Fibroblast of villous mesenchyme (primary cell): ENCODE measurements at places on chromosomes 2 and 18. TPM values are rescaled to one million over a fixed set of nuclear protein-coding genes. Genes with fewer than 3 reads are reported as not detected.
A peak's percentile ranks its signal among the peaks of the same experiment; 100 is the strongest.

GRCh38 chr2:53751728-53752127 is 15.9 kb upstream of the CHAC2 start:
- peak; percentile 3 for DNase-seq

DNA sequence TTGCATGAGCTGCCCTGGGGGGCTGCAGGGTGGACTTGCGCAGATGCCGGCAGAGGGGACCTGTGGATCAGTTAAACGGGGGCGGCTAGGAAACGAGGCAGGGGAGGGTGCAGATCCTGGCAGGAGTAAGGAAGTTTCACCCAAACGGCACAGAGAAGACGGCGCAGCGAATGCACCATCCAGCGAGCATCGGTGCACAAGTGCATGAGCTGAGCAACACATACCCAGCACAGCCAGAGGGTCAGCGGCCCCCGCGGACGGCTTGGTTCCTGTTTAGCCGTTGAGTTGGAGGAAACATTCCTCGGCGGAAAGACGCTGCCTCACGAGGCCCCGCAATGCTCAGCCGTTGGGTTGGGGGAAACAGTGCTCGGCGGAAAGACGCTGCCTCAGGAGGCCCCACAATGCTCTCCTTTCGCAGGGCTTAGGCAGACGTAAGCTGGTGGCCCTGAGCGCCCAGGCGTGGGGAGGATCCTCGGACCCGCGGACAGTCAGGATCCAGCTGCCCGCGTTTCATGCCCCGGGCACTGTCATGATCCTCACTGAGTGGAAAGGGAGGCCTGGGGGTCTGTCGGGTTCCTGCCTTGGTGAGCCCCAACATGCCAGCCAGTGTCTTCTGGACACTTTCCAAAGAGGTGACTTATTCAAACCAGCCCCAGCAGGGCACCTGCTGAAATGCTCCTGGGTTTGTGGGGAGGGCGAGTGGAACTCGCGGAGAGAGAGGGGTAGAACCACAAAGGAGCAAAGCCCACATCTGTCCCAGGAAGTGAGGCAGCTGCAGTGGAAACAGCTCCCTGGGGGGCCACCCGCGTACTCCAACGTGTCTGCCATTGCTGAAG is 86.3 kb downstream of the NDUFA10 start:
- no peak for DNase-seq

DNA sequence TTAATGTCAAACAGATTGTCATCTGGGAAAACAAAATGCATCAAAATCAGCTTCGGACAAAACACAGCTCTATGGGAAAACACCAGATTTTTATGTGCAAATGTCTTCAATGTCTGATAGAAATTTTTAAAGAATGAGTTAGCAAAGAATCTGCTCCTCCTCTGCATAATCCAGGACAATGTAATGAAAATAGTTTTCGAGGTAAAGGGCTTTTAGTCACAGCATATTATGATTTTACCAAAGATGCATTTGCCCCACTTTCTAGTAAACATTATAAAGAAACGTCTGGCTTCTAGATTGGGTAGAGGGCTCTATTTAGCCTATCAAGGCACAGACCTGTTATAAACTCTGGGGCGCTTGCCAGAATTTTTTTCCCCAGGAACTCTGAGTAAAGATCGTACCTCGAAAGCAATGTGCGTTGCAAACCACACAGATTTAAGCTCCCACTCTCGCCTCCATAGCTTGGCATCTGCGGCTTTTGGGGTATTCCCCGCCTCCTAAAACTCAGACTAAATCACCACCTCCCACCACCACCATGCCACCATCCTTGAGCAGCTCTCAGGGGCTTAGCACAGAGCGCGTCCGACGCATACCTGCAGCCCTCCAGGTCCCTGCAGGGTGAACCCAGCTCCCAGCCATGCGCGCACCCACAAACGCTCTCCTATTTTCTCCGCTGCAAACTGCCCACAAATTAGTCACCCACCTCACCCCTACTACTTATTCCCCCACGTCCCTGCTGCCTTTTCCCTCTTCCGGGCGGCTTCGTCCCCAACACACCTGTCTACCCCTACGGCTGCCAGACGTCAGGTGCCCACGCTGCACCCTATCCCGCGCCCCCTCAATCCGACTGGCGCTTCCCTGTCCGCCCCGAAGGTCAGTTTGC is 829 bp downstream of the ACVR1C start:
- no peak for DNase-seq

DNA sequence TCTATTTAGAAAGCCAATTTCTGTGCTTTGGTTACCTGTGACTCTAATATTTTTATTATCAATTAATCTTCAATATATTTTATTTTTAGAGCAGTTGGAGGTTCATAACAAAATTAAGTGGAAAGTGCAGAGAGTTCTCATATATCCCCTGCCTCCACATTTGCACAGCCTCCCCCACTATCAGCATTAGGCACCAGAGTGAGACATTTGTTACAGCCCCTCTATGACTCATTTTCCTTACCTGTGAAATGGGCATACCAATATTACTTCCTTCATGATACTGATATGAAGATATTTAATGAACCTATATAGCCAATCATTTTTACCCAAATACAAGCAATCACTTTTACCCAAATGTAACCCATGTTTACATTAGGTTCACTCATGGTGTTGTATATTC is 34.0 kb upstream of the CYTIP start:
- DNase-seq, result no peak

The MDH1 gene
- total RNA-seq, result 164 and 189 TPM in 2 replicates

- no peak for DNase-seq
Measured at GRCh38 chr2:212402316-212402715, 136.3 kb downstream of the ERBB4 start.

GRCh38 chr18:46732201-46732600 is 24.7 kb downstream of the ST8SIA5 start:
- no peak for DNase-seq

The CMPK2 gene
- total RNA-seq, result 1.7 and 1.9 TPM in 2 replicates

DNA sequence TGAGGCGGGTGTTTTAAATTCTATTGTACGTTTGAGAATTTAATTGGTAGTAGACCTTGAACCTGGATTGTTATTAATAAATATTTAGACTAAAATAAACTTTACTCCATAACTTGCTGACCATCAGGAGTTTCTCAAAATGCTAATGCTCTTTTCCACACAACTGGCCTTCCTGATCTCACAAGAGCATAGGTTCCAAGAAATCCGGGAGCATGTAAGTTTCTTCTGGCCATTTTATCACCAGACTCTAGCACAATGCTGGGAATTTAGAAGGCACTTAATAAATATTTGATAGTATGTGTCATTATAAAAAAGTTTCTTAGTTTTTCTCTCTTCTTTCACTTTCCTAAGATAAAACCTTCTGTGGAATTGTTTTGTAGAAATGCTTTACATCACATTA is 2047.1 kb downstream of the SUCLG1 start:
- DNase-seq, result no peak

The VWA3B gene
- total RNA-seq, result not detected in 2 replicates

The FLACC1 gene
- 0.64 and 1.3 TPM in 2 replicates for total RNA-seq

- DNase-seq, result peak; percentile 33
Measured at GRCh38 chr18:46096651-46097300, 1.3 kb downstream of the ATP5F1A start.

GRCh38 chr18:28113271-28114029 is 63.5 kb downstream of the CDH2 start:
- DNase-seq, result no peak

- DNase-seq, result no peak
Measured at GRCh38 chr2:64581777-64582539, 57.8 kb downstream of the AFTPH start.

DNA sequence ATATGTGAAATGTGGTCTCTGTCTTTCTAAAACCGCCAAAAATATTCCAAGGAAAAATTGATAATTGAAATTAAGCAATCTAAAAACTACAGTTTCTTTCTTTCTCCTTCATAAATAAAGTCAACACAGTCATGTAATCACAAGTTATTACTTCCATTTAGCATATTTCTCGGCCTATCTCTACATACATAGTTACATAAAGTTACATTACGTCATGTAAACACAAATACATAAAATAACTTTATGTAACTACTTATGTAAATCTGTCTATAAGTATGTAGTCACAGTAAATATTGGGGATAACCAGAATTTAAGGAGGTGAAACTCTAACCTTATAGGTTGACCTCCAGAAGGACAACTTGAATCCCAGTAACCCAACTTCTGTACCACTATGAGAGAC is 48.5 kb upstream of the PID1 start:
- no peak for DNase-seq

- DNase-seq, result no peak
Measured at GRCh38 chr2:60247471-60247870, 306.0 kb downstream of the BCL11A start.
